ENCODE measurements at places on chromosomes 3 and 15.

GRCh38 chr3:149163066-149163465, 33.6 kb downstream of the HPS3 start:
- DNase-seq, result no peak

DNA sequence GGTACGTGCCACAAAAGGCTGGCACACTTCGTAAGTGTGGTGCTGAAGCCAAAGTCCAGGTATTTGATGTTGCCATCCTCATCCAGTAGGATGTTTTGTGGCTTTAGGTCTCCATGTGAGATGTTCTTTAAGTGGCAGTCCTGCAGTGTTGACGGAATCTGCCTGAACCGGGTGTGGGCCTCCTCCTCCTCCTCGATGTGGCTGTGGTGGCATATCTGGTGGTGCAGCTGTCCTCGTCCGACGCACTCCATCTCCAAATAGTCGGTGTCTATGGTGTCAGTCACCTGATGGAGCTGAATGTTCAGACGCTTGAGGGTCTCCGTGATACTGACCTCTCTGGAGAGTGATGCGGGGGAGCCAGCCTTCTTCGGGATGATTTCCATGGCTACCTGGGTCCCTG, 30.5 kb upstream of the ACAD9 start:
- no peak for DNase-seq

DNA sequence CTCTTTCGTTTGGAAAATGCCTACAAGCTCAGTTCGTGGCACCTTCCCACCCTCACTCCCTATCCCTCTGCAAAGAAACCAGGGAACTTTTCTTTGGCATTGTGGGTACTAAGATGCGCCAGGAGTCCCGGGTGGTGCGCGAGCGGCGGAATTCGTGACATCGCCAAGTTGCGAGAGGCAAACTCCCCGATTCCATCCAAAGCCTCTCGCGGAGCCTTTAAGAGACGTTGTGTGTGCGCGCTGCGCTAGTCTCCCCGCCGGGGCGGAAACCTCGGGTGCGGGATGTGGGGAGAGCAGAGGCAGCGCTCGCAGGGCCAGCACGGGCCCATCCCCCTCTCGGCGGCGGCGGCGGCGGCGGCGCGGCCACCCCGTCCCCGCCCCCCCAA, 443 bp upstream of the NR2F2 start:
- DNase-seq, result no peak

- no peak for DNase-seq
Measured at GRCh38 chr3:183331498-183331897, 78.4 kb downstream of the B3GNT5 start.

DNA sequence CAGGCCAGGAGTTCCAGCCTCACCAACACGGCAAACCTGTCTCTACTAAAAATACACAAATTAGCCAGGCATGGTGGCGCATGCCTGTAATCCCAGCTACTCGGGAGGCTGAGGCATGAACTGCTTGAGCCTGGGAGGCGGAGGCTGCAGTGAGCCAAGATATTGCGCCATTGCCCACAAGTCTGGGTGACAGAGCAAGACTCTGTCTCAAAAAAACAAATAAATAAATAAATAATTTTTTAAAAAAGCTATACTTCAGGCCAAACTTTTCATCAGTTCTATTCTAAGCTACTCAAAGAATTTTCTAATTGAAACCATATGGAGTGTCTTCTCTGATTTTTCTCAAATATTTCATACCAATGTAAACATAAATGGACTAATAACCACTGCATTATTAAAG, 43.5 kb downstream of the PHC3 start:
- DNase-seq, result no peak

GRCh38 chr15:48001393-48002039, 119.3 kb upstream of the SLC24A5 start:
- no peak for DNase-seq

- no peak for DNase-seq
Measured at GRCh38 chr3:182809531-182809930, 16.2 kb downstream of the ATP11B start.

DNA sequence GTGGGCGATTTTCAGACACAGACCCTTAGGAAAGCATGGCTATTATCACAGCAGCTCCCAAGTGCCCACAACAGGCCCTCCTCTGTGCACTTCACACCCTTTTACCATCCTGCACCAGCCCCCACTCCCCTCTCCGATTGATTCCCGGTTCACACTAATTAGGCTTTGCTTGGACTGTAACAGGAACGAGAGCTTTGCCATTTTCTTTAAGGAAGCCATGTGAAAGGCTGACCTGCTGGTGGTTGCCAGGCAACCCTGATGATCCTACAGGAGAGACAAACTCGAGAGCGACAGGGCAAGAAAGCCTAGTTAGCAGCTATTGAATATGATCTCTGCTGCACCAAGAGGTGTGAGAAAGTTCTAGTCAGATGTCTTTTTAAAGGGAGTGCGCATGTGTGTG, 28.2 kb upstream of the DET1 start:
- no peak for DNase-seq

DNA sequence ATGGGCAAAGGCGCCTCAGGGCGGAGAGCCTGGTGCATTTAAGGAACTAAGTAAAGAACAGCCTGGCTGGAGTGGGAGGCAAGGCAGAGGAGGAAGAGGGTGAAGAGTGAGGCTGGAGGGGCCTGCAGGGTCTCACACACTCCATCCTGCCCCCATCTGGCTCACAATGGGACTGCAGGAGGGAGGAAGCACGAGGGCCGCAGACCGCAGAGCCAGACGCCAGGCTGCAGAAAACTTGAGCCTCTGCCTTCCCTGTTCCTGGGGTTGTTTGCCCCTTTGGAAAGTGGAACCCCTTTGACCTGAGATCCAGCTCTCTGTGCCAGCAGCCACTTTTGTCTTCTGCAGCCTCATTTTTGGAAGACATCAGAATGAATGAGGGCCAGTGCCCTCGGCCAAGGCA, 138.0 kb downstream of the SRGAP3 start:
- DNase-seq, result no peak

DNA sequence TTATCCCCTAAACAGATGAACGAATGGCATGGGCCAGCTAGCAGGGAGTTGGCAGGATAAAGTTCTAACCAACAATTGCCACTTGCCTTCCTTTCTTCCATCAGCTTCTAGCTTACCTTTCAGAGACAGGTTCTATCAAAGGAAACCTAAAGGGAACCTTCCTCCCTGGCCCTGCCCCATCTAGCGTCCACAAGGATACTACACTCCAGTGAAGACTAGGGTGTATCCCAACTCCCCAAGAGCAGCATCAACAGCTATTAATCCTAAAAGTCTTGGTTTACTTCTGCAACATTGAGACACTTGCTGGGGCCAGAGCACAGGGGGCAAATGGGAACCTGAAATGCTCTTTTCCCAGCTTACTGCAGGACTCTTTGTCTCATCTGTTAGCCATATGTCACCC, 37.0 kb upstream of the TMC3 start:
- no peak for DNase-seq

- no peak for DNase-seq
Measured at GRCh38 chr3:64872345-64872744, 184.5 kb upstream of the ADAMTS9 start.

DNA sequence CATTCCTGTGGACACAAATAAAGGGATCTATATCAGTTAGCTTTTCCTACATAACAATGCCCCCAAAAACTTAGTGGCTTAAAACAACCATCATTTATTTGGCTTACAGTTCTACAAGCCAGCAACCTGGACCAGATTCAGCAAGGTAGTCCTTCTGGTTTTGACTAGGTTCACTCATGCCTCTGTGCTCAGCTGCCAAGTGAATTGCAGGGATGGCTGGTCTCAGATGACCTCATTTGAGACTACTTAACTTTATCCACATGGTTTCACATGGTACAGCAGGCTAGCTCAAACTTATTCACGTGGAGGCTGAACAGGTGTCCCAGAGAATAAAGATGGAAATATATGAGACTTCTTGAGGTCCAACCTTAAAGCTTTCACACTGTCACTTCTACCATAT, 119.3 kb upstream of the BFSP2 start:
- no peak for DNase-seq

DNA sequence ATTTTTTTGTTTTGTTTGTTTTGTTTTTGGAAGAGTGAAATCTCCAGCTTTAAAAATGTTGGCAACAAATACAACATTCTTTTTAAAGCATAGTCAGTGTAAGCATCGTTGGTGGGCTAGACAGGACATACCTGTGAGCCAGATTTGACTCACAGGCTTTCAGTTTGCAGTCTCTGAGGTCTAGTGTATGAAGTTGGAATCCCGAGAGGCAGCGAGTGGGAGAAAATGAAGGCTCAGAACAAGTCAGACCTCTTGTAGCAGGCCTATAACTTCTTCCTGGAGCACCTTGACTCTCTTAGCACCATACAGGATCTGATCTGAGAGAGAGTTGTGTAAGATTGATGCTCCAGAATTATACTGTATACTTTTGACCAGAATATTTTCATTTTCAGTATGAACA, 60.2 kb downstream of the CNTN4 start:
- no peak for DNase-seq

DNA sequence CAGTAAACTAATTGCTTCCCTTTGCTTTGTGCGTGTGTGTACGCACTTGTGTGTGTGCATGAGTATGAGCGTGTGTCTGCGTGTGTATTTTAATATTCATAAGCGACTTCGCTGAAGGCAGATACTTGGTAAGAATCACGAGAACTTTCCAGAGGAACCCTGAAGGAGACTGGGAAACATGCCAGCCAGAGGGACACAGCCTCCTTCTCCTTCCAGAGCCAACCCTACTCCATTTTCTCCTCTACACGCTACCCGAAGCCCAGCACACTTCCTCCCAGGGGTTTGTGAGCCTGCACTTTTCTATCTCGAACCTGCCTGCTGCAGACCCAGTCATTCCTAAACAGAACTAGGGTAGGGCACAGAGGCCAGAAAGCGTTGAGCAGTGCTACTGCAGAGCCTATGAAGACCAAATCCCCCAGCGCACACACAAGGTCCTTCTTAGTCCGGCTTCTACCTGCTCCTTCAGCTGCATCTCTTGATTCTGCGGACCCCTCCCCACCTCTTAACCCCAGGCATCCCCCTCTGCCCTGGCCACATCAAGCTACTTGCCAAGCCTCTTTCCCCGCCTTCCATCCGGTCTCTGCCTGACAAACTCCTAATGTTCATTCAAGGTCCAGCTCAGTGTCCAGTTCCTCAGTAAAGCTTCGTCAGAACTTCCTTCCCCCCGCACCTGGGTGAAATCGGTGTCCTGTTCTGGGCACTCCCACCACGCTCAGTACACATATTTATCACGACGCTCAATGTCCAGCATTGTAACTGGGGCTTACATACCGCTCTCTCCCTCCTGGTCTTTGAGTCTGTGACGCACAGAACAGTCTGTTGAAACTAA, 191.8 kb downstream of the FAM43A start:
- no peak for DNase-seq

- DNase-seq, result no peak
Measured at GRCh38 chr3:15454965-15455364, 27.6 kb downstream of the EAF1 start.

GRCh38 chr3:113234688-113235260, 23.4 kb downstream of the BOC start:
- DNase-seq, result no peak

DNA sequence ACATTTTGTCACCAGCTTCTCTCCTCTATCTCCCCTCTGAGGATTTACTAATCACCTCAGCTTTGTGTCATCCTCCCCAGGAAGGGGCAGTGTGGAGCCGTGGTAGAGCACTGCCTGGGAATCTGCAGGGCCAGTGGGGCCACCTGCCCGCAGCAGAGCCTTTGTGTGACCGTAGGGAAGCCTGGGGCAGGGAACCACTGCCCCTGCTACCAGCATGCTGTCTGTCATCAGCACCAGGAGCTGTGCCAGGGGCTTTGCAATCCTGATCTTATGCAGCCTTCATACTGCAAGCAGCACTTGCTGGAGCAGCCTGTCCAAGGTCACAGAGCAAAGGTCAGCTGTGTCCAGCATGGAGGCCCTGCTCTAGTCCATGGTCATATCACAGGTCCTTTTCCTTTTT, 170.2 kb upstream of the IL12A start:
- DNase-seq, result no peak

DNA sequence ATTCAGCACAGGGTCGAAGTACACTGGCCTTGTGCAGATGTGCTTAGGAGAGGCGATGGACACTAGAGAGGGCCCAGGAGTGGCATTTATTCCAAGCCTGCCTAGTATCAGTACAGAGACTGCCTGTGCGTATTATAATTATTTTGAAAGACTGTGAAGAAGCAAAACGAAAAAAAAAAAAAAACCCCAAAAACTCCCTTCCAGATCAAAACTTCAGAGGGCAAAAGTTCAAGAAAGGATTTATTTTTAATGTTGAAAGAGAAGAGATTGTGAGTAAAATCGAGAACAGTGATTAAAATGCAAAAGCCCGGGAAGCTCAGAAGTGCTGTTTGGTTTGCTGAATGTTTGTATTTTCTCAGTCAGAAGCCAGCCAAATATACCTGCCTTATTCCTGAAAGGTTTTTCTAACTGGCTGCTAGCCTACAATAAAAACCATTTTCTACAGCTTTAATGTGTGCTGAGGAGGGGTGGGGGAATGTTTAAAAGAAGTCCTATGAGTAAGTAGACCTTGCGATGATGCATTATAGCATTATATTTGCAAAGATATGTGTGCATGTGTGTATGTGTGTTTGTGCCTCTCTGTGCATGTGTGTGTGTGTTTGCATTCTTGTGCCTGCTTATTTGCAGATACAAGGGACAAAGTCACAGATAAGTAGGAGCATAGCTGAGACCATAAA, 19.3 kb upstream of the LZTFL1 start:
- no peak for DNase-seq

DNA sequence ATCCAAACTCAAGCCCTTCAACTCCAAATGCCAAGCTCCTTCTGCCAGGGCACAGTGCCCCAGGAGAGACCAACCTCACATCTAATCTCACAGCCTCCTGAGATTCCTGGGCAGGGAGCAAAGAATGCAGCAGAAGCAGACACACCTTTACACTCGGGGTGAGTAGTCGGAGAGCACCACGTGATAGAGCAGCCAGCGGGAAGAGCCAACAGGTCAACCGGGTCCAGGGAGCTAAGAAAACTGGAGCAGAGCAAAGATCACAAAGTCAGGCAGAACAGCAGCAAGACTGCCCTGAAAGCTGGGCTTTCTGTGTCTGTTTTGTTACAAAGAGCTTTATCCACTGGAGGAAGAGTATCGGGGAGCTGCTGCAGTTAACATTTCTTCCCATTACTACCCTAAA, 4.2 kb downstream of the B3GALNT1 start:
- DNase-seq, result no peak

DNA sequence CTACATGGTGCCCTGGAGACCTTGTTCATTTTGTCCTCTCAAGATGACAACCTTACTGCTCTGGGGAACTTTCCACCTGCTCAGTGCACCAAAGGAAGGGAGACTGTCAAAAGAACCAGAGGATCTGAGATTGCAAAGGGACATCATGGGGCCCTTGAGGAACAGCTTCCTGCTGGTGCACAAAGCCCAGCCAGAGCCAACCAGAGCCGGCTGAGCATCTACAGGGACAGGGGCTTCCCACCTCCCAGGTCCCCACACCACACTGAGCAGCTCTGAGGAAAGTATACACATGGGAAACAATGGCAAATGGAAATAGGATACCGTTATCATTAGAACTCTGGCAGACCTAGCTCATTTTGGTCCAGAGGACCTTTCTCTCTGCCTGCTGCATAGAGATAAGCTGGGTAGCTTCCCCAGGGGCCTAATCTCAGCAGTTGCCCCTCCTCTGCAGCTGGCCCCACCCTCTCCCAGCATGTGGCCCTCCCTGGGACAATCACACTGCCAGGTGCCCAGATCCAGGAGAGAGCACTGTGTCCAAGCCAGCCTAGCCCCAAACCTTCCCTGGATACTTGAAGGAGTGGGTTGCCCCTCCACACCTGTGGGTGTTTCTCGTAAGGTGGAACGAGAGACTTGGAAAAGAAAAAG, 123.4 kb upstream of the PRR20G start:
- DNase-seq, result no peak
